Tibial nerve (tissue), 4 donors: ENCODE measurements at places on chromosomes 12 and 14. TPM values are rescaled to one million over a fixed set of nuclear protein-coding genes. Genes with fewer than 3 reads are reported as not detected.

DNA sequence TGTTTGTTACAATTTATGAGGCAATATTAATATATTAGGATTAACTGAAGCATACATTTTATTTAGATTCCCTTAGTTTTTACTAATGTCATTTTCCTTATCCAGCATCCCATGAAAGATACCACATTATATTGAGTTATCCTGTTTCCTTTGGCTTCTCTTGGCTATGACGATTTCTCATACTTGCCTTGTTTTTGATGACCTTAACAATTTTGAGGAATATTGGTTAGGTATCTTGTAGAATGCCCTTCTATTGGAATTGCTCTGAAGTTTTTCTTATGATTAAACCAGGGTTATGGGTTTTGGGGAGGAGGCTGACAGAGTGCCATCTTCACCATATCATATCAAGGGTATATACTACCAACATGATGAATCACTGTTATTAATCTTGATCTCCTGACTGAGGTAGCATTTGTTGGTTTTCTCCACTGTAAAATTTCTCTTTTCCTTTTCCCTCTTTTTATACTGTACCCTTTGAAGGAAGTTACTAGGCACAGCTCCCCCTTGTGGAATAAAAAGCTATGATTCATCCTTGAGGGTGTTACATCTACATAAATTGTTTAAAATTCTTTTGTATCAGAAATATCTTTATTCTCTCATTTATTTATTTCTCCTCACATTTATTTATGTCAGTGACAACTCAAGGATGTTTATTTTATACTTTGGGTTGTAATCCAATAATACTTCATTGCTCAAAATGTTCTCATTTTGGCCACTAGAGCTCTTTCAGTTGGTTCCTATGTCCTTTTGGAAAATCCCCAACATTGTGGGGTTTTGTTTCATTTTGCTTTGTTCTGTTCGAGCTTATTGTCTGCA, 239.0 kb downstream of the SLC16A7 start:
- H3K36me3 ChIP-seq: no peaks in the 10 kb centered on the region
- no peak overlapping the region for H3K27ac ChIP-seq
- no peak overlapping the region for H3K4me3 ChIP-seq
- no peaks in the 10 kb centered on the region for H3K4me1 ChIP-seq
- peak; percentile 29 for DNase-seq

DNA sequence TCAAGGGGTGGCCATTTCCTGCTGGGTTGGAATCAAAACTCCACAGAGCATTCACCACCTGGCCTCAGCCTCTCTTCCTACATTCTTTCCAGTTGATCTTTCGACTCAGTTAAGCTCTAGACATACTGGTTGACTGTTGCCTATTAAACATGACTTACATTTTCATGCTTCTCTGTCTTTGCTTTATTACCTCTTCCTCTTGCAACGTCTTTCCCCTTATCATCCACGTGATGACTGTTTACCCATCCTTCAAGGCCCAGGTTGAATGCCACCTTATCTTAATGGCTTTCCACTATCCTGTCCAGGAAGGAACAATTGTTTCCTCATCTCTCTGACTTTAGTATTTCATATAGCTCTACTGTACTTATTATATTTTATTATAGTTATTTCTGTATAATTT, 24.4 kb upstream of the CCDC175 start:
- H3K27ac ChIP-seq: no peak overlapping the region
- H3K4me1 ChIP-seq: no peaks in the 10 kb centered on the region
- H3K27me3 ChIP-seq: no peaks in the 10 kb centered on the region
- DNase-seq: no peak
- H3K4me3 ChIP-seq: no peak overlapping the region

DNA sequence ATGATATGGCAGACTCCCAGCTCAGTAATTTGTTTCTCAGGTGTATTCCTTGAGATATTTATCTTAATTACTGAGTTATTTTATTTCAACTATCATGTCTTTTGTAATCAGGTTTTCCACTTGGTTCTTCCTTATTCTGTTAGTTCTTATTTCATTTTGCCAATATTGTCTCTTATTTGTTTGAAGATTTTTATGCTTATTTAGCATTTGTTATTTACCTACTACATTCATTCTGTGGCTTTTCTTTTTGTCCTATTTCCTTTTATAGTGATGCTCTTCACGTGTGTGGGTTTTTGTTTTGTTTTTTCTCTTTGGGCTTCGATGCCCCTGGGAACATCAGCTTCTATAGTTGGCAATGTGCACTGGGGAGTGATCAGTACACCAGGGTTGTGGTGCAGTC, 40.5 kb upstream of the CRADD start:
- DNase-seq: no peak
- no peaks in the 10 kb centered on the region for H3K27me3 ChIP-seq
- H3K36me3 ChIP-seq: no peaks in the 10 kb centered on the region
- no peak overlapping the region for H3K27ac ChIP-seq

- H3K27me3 ChIP-seq: no peaks in the 10 kb centered on the region
- no peak for DNase-seq
- no peaks in the 10 kb centered on the region for H3K36me3 ChIP-seq
- no peak overlapping the region for H3K4me3 ChIP-seq
- H3K4me1 ChIP-seq: peaks cover 4% of the 10 kb centered on the region
- no peak overlapping the region for H3K27ac ChIP-seq
These were observed 86.5 kb downstream of the PAPOLA start for GRCh38 chr14:96588410-96589257.

- no peak for DNase-seq
- H3K36me3 ChIP-seq: no peaks in the 10 kb centered on the region
- peaks cover 8% of the 10 kb centered on the region for H3K4me1 ChIP-seq
- no peaks in the 10 kb centered on the region for H3K27me3 ChIP-seq
These were observed 40.9 kb downstream of the PTGER2 start for GRCh38 chr14:52355016-52355431.

DNA sequence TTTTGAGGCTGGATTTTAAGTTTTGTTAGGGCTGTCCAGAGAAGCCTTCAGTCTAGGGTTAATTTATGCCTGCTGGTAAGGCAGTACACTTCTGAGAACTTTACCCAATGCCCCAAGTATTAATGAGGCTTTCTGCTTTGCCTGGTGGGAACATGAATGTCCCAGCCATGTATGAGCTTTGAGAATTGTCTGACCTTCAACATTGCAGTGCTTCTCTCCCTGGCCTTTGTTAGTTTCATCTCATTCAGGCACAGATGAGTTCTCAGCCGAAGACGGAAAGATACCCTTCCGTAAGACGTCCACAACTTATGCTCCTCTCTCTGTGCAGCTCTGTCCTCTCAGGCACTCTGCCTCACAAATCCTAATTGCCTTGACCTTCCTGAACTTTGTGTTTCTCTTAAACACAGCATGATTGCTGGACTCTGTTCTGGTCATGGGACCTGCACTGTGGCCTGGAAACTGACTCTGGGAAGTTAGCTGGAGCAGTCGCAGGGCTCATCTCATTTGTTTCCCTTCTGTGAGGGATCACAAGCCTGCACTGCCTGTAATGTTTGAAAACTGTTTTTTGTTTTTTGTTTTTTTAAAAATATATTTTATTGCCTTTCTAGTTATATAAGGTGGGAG, 15.7 kb downstream of the CHPT1 start:
- peak overlapping the region; percentile 18 for H3K4me3 ChIP-seq
- H3K27me3 ChIP-seq: no peaks in the 10 kb centered on the region
- peak overlapping the region; percentile 25 for H3K27ac ChIP-seq
- H3K36me3 ChIP-seq: no peaks in the 10 kb centered on the region
- H3K4me1 ChIP-seq: peaks cover 11% of the 10 kb centered on the region

DNA sequence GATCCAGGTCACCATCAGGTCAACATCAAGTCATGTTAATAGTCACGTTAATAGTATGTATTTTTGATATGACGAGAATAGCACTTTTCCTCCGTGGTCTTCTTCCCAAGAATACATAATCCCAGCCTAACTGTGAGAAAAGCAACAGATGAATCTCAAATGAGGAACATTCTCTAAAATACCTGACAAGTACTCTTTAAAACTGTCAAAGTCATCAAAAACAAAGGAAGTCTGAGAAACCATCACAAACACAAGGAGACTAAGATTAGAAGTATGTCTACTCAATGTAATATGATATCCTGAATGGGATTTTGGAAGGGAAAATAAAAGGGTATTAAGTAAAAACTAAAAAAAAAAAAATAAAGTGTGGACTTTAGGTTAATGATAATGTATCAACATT, 36.8 kb upstream of the GLIPR1 start:
- no peaks in the 10 kb centered on the region for H3K4me1 ChIP-seq
- no peak overlapping the region for H3K4me3 ChIP-seq
- no peak for DNase-seq
- H3K27me3 ChIP-seq: no peaks in the 10 kb centered on the region

GRCh38 chr14:59450716-59451115, 14.5 kb downstream of the GPR135 start:
- no peaks in the 10 kb centered on the region for H3K27me3 ChIP-seq

DNA sequence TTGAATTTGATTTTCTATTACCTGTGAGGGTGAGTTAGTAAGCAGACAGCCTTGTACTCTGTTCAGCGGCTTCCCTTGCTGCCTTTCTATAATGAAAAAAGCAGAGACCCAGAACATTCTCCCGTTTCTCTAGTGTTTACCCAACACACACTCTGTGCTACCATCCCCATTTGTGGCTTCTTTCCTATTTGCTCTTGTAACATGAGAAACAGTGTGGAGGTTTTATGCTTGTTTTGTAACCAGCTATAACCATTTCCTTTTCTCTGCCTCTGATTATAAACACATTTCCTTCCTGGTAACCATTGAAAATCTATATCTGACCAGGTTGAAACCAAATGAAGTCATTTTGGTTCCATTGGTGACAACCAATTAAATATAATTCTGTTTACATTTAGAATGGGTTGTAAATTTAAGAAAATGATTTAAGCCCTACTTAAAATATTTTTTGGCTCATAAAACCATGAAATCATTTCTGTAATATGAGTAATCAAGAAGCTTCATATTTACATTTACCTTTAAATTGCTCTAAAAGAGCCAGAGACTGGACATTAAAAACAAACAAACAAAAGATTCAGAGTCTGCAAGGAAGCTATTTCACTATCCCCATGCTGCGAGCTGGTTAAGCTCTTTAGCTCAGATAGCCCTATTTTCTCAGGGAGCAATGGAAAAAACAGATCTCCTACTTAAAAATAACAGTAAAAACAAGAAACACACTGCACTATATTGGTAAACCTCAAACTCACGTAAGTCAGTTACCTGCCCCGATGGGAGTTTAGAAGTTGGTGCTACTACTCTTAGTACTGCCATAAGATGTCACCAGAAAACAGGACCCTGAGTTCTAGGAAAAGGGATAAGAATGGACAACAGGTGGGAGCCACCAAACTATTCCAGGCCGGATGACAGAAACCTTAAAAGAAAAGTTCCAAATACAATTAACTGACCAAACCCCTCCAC, 206.5 kb upstream of the EEA1 start:
- H3K36me3 ChIP-seq: no peaks in the 10 kb centered on the region
- DNase-seq: no peak
- peaks cover 15% of the 10 kb centered on the region for H3K4me1 ChIP-seq
- H3K4me3 ChIP-seq: no peak overlapping the region
- no peak overlapping the region for H3K27ac ChIP-seq

DNA sequence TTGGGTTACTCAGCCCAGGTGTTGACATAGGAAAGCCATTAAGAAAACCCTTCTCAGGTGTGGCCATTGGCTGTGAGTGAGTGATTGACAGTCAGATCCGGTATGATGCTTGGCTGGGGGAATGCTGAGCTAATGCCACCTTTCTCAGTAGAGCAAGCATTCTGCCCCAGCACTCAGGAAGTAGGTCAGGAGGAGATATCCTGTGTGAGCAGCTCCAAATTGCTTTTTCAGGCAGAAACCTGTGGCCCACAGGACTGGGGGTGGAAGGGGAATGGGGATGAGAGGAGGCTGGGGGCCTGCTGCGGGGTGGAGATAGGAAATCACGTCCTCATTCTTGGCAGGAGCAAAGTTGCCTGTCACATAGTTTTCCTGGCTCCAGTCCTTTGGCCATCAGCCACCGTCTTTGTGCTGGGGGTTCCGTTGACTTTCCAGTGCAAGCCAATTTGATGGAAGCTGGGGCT, 55.7 kb downstream of the NINJ2 start:
- H3K4me1 ChIP-seq: no peaks in the 10 kb centered on the region
- H3K27me3 ChIP-seq: no peaks in the 10 kb centered on the region
- no peak for DNase-seq

DNA sequence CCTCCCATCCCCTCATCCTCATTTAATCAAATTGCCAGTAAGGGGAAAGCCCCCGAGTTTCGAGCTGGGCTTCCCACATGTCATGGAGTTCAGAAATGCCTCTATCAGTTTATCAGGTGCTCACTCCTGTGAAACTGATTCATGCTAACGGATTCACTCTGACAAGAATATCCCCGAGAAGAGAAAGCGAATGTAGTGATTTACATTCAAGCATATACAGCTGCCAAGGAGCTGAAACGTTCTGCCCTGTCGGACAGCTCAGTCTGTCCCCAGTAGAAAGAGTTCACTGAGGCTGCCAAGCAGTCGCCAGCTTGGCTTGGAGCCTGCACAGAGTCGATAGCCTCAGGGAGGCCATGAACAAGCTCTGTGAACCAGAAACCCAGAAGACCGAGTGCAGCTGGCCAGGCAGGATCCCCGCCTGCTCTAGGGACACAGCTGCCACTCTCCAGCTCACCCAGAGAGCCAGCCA, 88.4 kb downstream of the TMCC3 start:
- no peaks in the 10 kb centered on the region for H3K36me3 ChIP-seq
- no peaks in the 10 kb centered on the region for H3K27me3 ChIP-seq
- H3K4me1 ChIP-seq: no peaks in the 10 kb centered on the region
- no peak overlapping the region for H3K4me3 ChIP-seq

GRCh38 chr12:6963016-6963731, 7.3 kb downstream of the PHB2 start:
- H3K4me3 ChIP-seq: no peak overlapping the region
- no peak overlapping the region for H3K27ac ChIP-seq
- H3K36me3 ChIP-seq: no peaks in the 10 kb centered on the region
- H3K27me3 ChIP-seq: no peaks in the 10 kb centered on the region
- no peaks in the 10 kb centered on the region for H3K4me1 ChIP-seq
- no peak for DNase-seq

DNA sequence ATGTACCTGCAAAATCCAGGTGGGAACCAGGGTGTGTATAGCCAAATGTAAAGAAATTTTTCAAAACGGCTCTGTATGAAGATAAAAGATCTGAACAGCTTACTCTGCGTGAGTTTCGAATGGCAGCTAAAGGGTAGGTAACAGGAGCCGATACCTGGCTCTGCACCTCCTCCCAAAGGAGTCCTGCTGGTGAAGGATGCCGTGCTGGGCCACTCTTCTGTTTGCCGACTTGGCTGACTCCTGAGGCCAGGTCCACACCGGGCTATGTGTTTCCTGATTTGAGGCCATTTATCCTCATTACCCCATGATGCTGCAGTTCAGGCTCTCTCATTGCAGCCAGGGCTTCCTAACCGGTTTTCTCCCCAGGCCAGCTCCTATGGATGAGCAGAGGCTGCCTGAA, 244.6 kb downstream of the SLC41A2 start:
- no peak overlapping the region for H3K4me3 ChIP-seq
- no peak for DNase-seq
- no peaks in the 10 kb centered on the region for H3K27me3 ChIP-seq
- no peak overlapping the region for H3K27ac ChIP-seq
- no peaks in the 10 kb centered on the region for H3K4me1 ChIP-seq
- no peaks in the 10 kb centered on the region for H3K36me3 ChIP-seq

- DNase-seq: no peak
- no peaks in the 10 kb centered on the region for H3K36me3 ChIP-seq
- no peak overlapping the region for H3K27ac ChIP-seq
- no peaks in the 10 kb centered on the region for H3K4me1 ChIP-seq
These were observed 1156.3 kb upstream of the SEL1L start for GRCh38 chr14:82689948-82690347.

Gene KRT83
- not detected for total RNA-seq

Gene CLEC12A
- total RNA-seq: 0.78 TPM

Gene DHRS2
- total RNA-seq: not detected

Gene IGF1
- 71.4 TPM for total RNA-seq

Gene RHOJ
- 20.7 TPM for total RNA-seq

Gene FAR2
- total RNA-seq: 9.0 TPM

Gene KRT85
- total RNA-seq: not detected
